ENCODE measurements at places on chromosomes 11 and 22.

GRCh38 chr22:32733923-32734514, 67.5 kb upstream of the TIMP3 start:
- no peak for DNase-seq

GRCh38 chr11:35160902-35161597, 22.1 kb downstream of the CD44 start:
- DNase-seq: no peak

DNA sequence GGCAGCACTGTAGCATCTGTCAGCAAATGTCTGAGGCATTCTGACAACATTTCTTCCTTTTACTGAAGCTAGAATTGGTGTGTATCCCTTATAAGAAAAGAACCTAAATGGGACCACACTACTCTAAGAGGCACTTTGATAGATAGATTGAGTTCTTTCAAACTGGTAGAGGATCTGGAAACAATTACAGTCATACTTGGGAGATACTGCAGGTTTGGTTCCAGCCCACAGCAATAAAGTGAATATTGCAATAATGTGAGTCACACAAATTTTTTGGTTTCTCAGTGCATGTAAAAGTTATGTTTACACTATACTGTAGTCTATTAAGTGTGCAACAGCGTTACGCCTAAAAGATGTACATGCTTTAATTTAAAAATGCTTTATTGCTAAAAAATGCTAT, 96.9 kb downstream of the SBF2 start:
- DNase-seq: no peak

GRCh38 chr11:60208146-60208895, 25.4 kb upstream of the MS4A6A start:
- no peak for DNase-seq

DNA sequence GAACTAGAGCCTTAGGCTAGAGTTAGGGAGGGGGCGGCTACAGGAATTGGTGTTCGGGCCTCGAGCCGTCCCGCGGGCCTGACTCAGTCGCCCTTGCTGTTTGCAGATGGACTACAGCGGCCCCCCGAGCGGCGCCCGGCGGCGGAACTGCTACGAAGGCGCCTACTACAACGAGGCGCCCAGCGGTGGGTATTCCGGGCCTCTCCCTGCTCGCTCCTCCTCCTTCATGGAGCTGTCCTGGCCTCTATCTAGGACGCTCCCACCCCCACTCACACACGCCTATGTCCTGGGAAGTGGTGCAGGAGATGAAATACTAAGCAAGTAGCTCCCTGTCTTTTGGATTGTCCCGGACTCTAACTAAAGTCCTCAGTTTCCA, 1.4 kb downstream of the MYOD1 start:
- DNase-seq: no peak

GRCh38 chr22:23523713-23524112, 56.4 kb downstream of the IGLL1 start:
- no peak for DNase-seq

GRCh38 chr11:134644476-134645456, 232.7 kb upstream of the B3GAT1 start:
- DNase-seq: no peak

DNA sequence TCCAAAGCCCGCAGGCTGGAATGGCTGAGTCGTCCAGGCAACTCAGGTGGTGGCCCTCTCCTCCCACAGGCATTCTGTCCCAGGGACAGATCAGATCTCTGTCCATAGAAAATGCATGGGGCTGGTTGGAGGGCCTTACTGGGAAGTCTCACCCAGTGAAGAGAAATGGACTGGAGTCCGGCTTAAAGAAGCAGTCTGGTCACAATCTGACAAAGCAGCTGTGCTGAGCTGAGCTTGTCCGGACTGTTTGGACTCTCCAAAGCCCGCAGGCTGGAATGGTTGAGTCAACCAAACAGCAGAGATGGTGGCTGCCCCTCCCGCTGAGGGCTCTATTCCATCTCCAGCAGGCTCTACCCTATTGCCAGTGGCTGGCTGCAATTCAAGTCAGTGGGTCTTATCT, 14.4 kb upstream of the DEPDC7 start:
- DNase-seq: no peak

All from NCI-H187 (cell line).